ENCODE measurements at places on chromosomes 3 and 15. TPM values are rescaled to one million over a fixed set of nuclear protein-coding genes. Genes with fewer than 3 reads are reported as not detected.

Gene ECE2
- total RNA-seq: not detected

Gene CFAP92
- total RNA-seq: 2.7 TPM

DNA sequence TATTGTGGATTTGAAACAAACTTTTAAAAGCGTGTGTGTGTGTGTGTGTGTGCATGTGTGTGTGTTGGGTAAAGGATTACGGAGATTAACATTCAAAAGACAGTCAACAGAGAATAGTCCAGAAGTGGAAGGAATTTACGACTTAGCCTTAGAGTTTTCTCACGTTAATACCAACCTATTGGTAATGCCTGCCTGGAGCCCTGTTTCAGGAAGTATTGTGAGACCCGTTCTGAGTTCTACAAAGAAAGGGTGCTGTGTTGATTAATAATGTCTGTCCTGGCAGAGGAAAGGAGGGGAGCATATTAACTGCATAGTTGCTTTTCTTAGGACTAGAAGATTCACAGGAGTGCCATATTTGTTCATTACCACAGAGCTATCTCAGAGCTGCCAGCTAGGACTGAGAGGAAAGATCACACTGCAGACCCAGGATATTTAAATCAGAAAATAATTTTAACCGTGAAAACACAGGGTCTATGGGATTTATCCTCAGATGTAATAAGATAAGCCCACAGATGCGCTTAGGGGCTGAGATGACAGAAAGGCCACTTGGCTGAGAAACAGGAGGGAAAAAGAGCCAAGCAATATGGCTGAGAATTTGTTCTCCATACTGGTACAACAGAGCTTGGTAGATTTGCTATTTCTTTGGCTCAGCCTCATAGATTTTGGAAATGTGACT lies 40.5 kb upstream of the FRMD4B start:
- no peak for DNase-seq
- no peaks in the 10 kb centered on the region for H3K36me3 ChIP-seq
- H3K27me3 ChIP-seq: no peaks in the 10 kb centered on the region
- H3K4me3 ChIP-seq: no peak overlapping the region
- peak overlapping the region; percentile 73 for H3K27ac ChIP-seq

DNA sequence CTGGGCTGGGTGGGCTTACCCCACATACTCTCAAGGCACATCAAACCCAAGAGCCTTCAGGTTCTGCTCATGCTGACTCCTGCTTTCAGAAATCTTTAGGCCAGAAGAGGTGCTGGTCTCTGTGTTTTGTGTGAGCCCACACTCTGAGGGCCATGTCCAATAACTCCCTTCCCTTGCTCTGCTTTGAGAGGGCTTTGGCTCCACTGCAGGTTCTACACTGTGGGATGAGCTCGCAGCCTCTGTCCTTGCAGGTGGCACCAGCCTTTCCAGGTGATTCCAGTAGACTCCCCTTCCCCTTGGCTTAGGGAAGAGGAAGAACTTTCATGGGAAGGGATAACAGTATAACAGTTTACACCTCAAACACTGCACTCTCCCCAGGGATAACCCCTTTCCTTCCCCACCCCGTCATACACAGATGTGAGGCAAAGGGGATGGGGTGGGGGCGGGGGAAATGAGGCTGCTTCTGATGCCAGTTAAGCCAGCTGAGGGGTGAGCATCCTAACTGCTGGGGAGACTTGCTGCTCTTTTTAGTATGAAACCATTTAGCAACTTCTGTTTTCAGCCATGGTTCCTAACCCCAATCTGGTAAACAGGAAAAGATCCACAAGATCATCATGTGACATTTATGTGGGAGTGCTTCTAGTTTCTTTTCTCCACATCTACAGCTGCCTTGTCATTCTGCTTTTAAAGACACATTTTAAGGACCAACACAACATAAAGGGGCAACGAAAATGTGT lies 262.4 kb downstream of the SLC9A9 start:
- peaks cover 3% of the 10 kb centered on the region for H3K4me1 ChIP-seq
- no peak for DNase-seq
- peaks cover 11% of the 10 kb centered on the region for H3K27me3 ChIP-seq
- H3K27ac ChIP-seq: no peak overlapping the region

DNA sequence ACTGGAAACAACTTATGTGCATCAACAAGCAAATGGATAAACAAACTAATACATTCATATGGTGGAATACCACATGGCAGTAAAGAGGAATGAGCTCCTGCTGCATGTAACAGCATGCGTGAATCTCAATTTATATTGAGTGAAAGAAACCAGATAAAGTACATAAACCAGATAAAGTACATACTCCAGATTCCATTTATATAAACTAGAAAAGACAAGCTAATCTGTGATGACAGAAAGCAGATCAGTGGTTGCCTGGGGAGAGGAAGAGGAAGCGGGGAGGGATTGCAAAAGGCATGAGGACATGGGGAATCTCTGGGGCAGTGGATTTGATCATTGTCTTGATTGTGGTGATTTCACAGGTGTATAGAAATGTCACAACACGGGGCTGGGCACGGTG lies 34.2 kb downstream of the LIMD1 start:
- no peaks in the 10 kb centered on the region for H3K27me3 ChIP-seq
- no peaks in the 10 kb centered on the region for H3K36me3 ChIP-seq
- DNase-seq: no peak
- no peaks in the 10 kb centered on the region for H3K4me1 ChIP-seq
- H3K4me3 ChIP-seq: no peak overlapping the region

DNA sequence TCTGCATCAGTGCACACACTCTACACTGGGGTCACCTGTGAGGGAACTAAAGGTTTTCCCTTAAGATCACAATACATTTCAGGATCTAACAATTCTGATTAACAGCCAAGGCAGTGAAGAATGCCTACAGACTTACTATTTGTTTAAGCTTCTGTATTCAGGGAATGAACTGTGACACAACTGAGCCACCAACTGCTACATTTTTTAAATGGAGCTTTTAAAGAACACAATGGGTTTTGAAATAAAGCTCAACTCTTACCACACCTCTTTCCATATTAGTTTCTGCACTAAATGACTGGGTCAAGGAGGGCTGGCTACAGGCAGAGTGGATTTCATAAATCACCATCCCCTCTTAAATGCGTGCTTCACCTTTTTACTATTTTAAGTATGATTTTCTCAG lies 100.2 kb downstream of the TMCC1 start:
- peaks cover 1% of the 10 kb centered on the region for H3K36me3 ChIP-seq
- H3K27me3 ChIP-seq: no peaks in the 10 kb centered on the region
- peak overlapping the region; percentile 99 for H3K27ac ChIP-seq
- H3K4me3 ChIP-seq: peak overlapping the region; percentile 72
- no peak for DNase-seq
- peaks cover 30% of the 10 kb centered on the region for H3K4me1 ChIP-seq

GRCh38 chr3:56970461-56970879 lies 90.0 kb upstream of the SPATA12 start:
- peaks cover 10% of the 10 kb centered on the region for H3K4me1 ChIP-seq
- H3K27me3 ChIP-seq: no peaks in the 10 kb centered on the region
- no peaks in the 10 kb centered on the region for H3K36me3 ChIP-seq
- no peak overlapping the region for H3K27ac ChIP-seq
- DNase-seq: no peak

GRCh38 chr3:72319194-72320094 lies 528.8 kb downstream of the SHQ1 start:
- H3K36me3 ChIP-seq: no peaks in the 10 kb centered on the region
- H3K27me3 ChIP-seq: no peaks in the 10 kb centered on the region
- H3K4me3 ChIP-seq: no peak overlapping the region
- H3K27ac ChIP-seq: no peak overlapping the region

Gene C3orf62
- total RNA-seq: 15.1 TPM
